Daoy (cell line): ENCODE measurements at places on chromosomes 6 and 20.
A peak's percentile ranks its signal among the peaks of the same experiment; 100 is the strongest.

- no peak for DNase-seq
Observed at GRCh38 chr20:47500554-47500953, 1.1 kb upstream of the NCOA3 start.

- DNase-seq, result no peak
Observed at GRCh38 chr6:67886840-67887292, 748.2 kb upstream of the ADGRB3 start.

- DNase-seq, result no peak
Observed at GRCh38 chr20:47611785-47612184, 110.1 kb downstream of the NCOA3 start.

- DNase-seq, result no peak
Observed at GRCh38 chr20:17940224-17940971, 28.2 kb downstream of the SNX5 start.

DNA sequence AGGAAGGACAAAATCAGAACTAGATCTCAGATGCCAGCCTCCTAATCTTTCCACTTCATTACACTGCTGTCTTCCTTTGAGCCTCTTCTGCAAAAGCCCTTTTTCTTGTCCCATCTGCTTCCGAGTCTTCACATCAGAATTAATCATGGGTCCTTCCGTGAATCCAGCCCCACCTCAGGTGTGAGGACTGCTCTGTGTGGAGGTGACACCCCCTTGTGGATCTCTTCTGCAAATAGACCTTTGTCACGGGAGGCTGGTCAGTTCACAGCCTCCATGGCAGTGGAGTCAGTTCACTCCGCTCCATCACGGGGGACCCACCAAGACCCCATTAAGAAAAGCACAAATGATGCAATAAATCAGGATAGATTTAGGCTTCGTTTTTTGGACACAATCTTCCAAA lies 171.1 kb downstream of the ADAT2 start:
- peak; percentile 43 for DNase-seq

- no peak for DNase-seq
Observed at GRCh38 chr6:20198775-20199174, 13.5 kb downstream of the MBOAT1 start.

DNA sequence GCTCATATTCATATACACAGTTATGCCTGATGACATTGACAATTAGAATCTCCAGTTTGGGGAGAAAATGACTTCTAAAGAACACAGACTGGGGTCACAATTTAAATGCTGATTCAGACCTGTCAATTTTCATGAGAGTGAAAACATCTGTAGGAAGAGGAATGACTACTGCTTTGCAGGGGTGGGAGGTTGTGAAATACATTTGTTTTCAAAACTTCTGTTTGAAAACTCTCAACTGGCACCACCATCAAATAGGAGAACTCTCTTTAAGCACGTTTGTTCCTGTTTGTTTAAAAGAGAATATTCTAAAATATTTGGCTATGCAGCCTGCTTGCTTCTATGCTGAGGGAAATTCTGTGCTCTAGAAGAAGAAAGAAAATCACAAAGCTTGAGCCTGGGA lies 50.8 kb upstream of the ADGRF5 start:
- DNase-seq, result no peak
